PC-3 (cell line): ENCODE measurements at places on chromosomes 2 and 18.
A peak's percentile ranks its signal among the peaks of the same experiment; 100 is the strongest.

GRCh38 chr2:102100371-102101096 is 42.0 kb upstream of the IL1R1 start:
- DNase-seq: peak; percentile 78

DNA sequence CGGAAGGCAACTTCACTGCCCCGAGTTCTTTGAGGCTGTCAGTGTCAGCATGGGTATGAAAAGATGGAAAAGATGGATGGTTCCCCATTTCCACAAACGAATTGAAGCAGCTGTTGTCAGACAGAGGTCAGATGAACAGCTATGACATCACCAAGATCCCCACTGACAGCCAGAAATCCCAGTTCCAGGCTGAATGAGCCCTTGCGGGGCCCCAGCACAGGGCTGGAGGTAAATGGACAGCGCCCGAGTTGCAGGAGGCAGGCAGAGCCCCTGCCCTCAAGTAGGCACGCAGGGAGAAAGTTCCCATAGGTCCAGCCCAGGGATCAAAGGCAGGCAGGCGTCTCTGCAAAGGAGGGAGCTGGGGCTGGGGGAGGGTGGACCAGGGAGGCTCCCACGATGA is 169.5 kb upstream of the AGAP1 start:
- no peak for DNase-seq

GRCh38 chr18:80009661-80010550 is 21.5 kb upstream of the TXNL4A start:
- DNase-seq: peak; percentile 95

GRCh38 chr2:97982621-97983020 is 13.1 kb downstream of the TMEM131 start:
- DNase-seq: no peak

- DNase-seq: no peak
These were observed 628 bp downstream of the GIGYF2 start for GRCh38 chr2:232697807-232698110.

- DNase-seq: no peak
These were observed 38.9 kb downstream of the RHBDD1 start for GRCh38 chr2:226874749-226875148.

GRCh38 chr18:9022397-9023155 is 79.9 kb upstream of the NDUFV2 start:
- peak; percentile 57 for DNase-seq

- peak; percentile 62 for DNase-seq
These were observed 11.0 kb upstream of the ZNF24 start for GRCh38 chr18:35355140-35355618.

DNA sequence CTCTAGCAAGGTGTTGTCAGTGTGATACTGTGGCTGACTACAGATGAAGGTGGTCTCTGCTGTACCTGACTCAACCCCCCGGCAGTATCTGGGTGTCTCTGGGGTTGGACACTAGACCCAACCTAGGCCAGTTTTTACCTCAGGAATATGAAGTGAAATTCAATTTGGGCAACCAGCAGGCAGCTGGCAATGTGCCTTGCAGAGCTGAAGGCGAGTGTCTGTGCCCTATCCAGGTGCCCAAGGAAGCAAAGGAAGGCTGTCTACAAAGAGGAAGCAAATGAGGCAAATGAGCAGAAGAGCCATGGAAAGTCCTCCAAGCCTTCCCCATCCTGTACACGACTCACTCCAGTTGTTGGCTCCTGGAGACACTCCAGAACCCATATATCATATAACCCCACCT is 264.6 kb upstream of the AGAP1 start:
- DNase-seq: no peak

DNA sequence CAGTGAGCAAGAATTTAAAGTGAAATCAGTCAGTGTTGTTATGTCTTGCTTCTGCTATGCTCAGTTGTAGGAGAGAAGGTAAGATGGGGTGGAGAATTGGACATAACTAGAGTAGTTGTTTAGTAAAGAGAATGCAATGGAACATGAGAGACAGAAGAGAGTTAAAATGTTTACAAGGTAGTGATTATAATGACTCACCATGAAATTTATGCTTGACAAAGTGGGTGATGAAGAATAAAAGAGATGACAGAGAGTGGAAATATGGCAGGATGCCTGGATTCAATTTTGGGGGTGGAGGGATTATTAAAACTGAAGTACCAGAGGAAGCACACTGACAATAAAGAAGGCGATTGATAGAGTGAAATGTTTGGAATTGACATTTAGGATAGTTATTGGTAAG is 10.6 kb downstream of the SCG2 start:
- DNase-seq: peak; percentile 64

DNA sequence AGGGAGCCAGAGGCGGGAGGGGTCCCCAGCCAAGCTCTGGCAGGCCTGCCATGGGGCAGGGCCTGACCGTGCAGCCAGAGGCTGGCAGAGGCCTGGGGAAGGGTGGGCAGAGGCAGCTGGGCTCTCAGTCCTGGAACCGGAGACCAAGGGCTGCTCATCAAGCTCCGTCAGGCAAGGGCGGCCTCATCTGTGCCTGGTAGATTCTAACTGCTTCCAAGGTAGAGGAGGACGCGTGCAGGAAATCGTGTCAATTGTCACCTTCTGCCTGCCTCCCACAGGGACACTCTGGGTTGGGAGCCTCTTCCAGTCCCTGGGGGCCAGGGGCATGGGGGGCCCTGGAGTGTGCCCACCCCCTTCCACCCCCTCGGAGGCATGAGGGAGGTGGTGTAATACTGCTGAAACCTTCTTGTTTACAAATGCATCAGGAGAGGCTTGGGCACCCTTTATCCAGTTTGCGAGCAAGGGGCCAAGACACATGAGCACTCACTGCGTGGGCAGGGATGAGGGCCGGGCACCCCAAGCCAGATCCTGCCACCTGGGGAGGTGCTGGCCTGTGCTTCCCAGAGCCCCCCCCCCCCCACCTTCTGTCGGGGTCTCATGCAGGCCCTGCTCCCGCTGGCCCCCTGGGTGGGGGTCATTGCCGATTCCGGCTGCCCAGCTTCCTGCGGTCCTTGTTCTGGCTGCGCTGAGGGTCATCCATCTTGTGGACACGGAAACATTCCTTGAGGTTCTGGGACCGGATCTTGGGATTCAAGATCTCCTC is 9.0 kb downstream of the SNORC start:
- no peak for DNase-seq

- no peak for DNase-seq
These were observed 26.2 kb upstream of the CCNT2 start for GRCh38 chr2:134892282-134893035.

DNA sequence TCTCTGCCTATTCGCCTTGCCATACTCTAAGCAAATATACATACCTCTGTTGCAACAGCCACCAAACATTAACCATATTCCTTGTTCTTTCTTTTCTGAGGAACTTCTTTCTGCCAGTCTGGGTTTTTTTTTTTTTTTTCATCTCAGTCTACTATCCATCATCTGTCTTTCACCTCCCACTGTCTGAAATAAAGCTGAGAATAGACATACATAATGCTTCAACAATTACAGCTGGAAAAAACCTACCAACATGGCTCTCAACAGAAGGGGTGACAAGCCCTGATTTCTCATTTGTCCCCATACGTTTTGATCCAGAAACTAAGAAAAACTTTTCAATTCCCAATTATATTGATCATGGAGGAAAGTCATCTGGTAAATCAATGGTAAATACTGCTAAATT is 728.8 kb upstream of the POU3F3 start:
- DNase-seq: no peak

GRCh38 chr2:200703926-200704637 is 107.6 kb upstream of the BZW1 start:
- DNase-seq: no peak

GRCh38 chr2:38898256-38898655 is 8.6 kb downstream of the ARHGEF33 start:
- peak; percentile 31 for DNase-seq

DNA sequence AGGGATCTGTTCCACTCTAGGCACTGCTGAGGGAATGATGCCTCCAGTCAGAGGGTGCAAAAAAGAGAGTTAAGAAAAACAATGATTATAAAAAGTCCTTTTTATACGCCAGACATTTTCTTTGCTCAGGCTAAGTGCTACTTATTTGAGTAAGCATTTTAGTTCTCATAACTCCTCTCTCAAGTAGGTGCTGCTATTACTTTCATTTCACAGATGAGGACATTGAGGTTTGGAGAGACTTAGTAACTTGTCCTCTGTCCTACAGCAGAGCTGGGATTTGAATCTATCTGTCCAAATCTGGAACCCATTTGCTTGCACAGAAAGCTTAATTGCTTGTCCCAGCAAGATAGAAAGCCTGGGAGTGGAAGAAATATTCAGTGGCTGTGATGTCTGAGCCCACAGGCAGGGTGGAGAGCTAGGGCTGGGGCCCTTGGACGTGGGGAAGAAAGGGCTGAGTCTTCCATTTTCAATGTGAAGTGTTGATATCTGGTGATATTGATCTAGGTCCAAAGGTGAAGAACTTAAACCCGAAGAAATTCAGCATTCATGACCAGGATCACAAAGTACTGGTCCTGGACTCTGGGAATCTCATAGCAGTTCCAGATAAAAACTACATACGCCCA is 5.8 kb downstream of the IL37 start:
- DNase-seq: no peak

GRCh38 chr2:160363961-160364360 is 129.6 kb downstream of the RBMS1 start:
- DNase-seq: peak; percentile 24

DNA sequence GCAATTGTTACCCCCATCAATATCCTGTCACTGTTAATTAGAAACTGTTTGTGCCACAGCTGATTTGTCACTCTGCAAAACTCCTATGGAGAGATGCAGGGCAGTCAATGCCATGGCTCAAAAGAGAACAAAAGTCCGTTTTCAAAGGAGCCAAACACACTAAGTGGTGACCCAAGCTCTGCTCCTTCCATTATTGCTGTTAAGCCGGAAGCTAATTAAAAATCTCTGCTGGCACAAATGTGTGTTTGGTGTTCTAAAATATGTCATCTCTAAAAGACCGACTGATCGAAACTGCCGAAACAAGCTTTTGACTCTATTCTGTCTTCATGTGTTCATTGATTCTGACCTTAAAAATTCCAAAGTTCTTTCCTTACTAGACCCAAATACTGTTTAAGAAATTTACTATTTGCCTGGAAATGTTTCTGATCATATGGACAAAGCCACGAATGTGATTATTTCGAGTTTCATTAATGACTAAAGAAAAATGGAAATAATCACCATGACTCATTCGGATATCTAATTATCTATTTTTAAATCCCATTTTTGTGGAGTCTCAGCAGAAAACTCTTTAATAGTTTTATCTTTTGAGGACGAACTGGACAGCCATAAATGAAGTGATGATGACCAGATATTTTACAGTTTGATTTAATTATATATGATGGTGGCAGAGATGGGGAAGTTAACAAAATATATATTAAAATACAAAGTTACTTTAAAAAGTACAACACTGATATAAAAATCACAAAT is 287.6 kb downstream of the SOCS6 start:
- DNase-seq: no peak

GRCh38 chr18:23257137-23257536 is 121.9 kb downstream of the CABLES1 start:
- DNase-seq: no peak

DNA sequence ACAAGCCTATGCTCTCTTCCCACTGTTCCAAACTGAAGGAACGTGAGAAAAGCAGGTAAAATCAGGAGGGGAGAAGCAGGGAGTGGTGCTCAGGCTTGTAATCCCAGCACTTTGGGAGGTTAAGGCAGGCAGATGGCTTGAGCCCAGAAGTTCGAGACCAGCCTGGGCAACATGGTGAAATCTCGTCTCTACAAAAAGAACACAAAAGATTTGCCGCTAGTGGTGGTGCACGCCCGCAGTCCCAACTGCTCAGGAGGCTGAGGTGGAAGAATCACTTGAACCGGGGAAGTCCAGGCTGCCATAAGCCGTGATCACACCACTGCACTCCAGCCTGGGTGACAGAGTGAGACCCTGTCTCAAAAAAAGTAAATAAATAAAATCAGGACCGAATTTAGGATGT is 1.3 kb upstream of the TMSB10 start:
- no peak for DNase-seq

GRCh38 chr2:52429171-52429570 is 1338.4 kb upstream of the CHAC2 start:
- no peak for DNase-seq

GRCh38 chr18:8657873-8658470 is 47.4 kb upstream of the MTCL1 start:
- DNase-seq: peak; percentile 62

DNA sequence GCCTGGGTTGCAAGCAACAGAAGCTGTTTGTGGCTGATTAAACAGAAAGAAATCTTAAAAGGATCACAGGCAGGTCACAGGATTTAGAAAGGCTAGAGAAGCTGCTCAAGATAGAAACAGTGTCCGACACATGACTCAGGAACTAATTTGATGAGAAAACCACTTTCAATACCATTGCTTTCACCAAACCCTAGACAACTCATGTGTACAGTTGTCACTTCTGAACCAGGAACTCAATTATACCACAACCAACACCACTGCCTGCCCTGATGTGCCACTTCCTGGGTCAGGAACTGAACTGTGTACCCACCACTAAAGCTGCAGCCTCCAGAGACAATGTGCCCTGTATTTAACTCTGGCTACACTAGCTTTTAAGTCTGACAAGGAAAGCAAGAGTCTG is 56.0 kb downstream of the TMEM247 start:
- no peak for DNase-seq

DNA sequence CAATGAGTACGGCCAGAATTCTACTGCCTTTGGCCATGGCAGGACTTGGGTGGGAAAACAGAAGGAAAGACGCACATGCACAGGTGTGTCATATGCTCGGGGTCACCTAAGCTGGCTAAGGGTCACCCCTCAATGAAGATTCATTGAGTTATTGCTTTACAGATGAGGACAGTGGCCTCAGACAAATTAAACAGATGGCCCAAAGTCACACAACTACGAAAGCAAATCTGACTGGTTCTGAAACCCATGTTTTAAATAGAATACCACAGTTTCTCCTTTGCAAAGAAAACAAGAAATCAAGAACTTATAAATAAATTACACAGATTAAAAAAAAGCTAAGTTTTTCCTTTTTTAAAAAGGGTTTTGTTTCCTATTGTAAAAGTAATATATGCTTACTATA is 70.5 kb downstream of the ID2 start:
- no peak for DNase-seq
